ENCODE measurements at places on chromosomes 6 and 20.
A peak's percentile ranks its signal among the peaks of the same experiment; 100 is the strongest.

- DNase-seq = no peak
These were observed 132.3 kb downstream of the PDE7B start for GRCh38 chr6:135983718-135984343.

GRCh38 chr6:11496152-11497060 is 41.1 kb upstream of the TMEM170B start:
- peak; percentile 75 for DNase-seq

DNA sequence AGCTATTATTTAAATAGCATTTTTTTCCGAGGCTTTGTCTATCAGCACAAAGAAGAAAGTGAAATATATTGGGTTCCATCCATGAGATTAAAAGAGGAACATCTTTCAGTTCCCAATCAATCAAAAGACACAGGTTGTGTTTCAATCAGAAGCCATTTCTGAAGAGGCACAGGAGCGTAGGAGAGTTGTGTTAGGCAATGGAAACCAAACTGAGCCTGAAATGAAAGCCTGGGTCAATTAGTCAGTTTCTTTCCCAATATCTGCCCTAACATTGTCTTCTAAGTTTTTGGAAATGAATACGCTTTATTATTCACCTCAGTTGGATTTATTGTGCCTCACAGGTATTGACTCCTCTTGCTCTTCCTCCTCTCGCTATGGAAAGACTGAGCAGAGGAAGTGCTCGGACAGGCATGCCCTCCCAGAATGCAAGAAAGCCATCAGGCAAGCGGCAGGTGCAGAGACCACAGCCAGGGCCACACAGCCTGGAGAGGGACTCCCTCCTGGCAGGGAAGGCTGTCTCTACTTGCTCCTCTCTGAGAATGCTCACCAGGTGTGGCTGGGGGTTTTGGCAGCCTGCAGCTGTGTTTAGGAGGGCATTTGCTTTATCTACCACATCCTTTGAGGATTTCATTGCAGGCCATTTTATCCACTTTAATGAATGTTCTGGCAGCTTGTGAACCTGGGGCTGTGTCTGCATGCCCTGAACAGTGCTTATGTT is 100.8 kb upstream of the NEDD9 start:
- DNase-seq = no peak

DNA sequence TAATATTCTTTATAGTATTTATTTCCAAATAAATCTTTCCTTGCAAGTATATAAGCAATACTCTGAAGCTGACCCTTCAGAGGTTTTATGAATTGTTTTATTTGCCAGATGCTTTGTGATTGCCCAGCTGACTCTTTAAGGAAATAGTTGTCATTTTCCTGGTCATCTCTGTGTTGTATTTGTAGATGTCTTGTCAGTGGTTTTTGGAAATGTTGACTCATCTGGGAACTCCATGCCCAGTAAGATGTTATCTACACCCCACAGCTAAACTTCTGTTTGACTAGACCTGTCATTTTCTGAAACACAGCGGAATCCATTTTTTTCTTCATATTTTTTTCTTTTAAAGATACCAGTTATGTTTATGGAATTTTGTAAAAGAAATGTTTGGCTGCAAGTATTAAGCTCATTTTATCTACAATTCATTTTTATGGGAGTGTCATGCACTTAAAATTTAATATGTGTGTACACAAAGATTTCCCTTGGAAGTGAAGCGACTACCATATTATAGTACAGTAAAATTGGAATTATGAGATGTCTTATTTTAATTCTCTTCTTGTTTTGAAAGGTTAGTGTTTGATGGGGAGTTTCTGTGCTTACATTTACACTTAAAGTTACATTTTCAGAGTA is 491.0 kb downstream of the NKAIN2 start:
- DNase-seq = no peak

GRCh38 chr6:21115111-21115510 is 478.4 kb upstream of the SOX4 start:
- peak; percentile 20 for DNase-seq

DNA sequence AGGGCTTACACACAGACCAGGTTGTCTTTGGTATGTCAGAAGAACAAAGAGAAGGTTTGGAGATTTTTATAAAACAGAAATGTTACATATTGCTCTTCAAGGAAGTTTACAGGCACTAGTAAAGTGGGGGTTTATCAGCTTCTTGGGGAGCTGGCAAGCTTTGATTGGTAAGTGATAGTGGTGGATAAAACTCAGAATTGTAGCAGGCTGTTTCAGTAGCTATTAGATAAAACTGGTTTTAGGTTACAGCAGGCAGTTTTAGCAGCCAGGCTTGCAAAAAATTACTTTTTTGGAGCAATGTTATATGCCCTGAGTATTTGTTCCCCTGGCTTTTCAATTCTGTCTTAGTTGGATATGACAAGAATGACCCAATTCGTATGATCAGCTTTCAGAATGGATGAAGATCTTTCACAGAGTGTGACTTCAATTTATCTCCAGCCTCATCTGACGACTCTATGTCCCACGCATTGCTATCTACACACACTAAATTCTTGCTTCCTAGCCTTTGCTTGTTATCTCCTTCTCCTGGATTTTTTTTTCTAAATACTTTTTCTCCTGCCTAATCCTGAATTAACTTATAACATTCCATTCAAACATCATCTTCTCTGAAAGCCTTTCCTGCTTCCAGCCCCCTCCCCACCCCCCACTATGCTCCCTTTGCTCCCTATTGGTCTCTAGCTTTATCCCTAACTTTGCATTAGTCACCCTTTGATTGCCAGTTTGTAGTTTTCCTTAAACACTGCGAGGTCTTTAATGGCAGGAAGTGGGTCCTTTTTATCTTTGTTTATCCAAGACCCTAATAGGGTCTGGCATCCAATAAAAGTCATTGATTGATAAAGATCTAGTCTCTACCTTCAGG is 1.0 kb upstream of the TOMM34 start:
- DNase-seq = no peak

DNA sequence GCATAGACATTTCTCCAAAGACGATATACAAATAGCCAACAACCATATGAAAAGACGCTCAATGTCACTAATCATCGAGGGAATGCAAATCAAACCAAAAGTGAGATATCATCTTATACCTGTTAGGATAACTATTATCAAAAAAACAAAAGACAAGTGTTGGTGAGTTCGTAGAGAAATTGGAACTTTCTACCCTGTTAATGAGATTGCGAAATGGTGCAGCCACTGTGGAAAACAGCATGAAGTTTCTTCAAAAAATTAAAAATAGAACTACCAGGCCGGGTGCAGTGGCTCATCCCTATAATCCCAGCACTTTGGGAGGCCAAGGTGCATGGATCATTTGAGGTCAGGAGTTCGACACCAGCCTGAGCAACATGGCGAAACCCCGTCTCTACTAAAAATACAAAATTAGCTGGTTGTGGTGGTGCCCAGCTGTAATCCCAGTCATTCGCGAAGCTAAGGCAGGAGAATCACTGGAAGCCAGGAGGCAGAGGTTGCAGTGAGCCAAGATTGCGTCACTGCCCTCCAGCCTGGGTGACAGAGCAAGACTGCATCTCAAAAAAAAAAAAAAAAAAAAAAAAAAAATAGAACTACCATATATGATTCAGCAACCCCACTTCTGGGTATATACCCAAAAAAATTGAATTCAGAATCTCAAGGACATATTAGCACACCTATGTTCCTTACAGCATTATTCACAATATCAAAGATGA is 170.0 kb upstream of the ZNF184 start:
- no peak for DNase-seq

Data from AG08395 (cell line).